NCI-H1436 treated with DMSO at 0.1 percent for 48 hours (cell line): ENCODE measurements at places on chromosomes 11 and 22.

DNA sequence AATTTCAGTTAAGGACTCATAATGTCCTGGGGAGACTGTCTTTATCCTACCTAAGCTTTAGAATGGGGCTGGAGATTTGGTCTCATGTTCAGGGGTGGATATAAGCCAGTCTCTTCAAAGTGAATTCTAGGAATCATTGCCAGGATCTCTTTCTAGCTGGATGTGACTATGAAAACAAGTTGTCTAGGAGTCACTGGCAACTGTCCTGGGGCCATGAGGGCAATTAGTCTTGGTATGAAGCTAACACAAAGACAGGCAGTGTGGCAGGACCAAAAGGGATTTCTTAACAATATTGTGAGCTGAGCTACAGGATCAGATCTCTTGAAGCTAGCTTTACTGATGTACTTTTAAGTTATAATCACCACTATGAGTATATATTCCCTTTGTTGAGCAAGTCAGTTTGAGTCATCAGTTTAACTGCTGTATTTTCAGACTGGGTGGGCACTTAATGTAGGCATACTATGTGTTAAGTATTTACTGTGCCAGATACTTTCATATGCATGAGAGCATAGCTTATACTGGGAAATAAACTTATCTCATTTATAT is 390.0 kb upstream of the CCDC90B start:
- DNase-seq, result no peak

GRCh38 chr11:86632499-86633269 is 39.7 kb downstream of the ME3 start:
- no peak for DNase-seq

GRCh38 chr11:102476812-102477211 is 24.2 kb upstream of the TMEM123 start:
- DNase-seq, result peak; percentile 58

- no peak for DNase-seq
Observed at GRCh38 chr22:40107851-40108378, 69.8 kb upstream of the TNRC6B start.

DNA sequence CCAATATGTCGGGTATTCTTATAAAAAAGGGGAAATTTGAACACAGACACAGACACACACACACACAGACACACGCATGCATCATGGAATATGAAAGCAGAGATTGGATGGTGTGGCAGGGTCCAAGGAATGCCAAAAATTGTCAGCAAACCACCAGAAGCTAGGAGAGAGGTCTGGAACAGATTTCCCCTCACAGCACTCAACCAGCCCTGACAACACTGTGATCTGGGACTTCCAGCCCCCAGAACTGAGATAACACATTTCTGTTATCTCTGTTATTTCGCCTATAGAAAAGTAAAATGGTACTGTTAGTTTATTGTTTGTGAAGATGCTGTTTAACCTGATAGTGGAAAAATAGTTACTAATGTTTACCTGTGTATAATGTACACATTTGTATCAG is 145.4 kb upstream of the ZBED5 start:
- no peak for DNase-seq

- no peak for DNase-seq
Observed at GRCh38 chr11:12806113-12806512, 131.9 kb downstream of the TEAD1 start.

GRCh38 chr11:62399172-62399877 is 19.5 kb upstream of the SCGB1A1 start:
- DNase-seq, result no peak
